ENCODE measurements at places on chromosomes 5 and 9.

- no peak for DNase-seq
These were observed 30.0 kb upstream of the SLC6A19 start for GRCh38 chr5:1171340-1171941.

GRCh38 chr9:9229269-9229668 lies 1383.5 kb downstream of the PTPRD start:
- DNase-seq, result no peak

DNA sequence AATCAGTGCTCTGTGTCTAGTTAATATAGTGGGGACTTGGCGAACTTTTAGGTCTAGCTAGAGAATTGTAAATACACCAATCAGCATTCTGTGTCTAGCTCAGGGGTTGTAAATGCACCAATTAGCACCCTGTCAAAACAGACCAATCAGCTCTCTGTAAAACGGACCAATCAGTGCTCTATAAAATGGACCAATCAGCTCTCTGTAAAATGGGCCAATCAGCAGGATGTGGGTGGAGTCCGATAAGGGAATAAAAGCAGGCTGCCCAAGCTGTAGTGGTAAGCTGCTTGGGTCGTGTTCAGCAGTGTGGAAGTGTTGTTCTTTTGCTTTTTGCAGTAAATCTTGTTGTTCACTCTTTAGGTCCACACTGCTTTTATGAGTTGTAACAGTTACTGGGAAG lies 3.6 kb upstream of the OTULINL start:
- no peak for DNase-seq

DNA sequence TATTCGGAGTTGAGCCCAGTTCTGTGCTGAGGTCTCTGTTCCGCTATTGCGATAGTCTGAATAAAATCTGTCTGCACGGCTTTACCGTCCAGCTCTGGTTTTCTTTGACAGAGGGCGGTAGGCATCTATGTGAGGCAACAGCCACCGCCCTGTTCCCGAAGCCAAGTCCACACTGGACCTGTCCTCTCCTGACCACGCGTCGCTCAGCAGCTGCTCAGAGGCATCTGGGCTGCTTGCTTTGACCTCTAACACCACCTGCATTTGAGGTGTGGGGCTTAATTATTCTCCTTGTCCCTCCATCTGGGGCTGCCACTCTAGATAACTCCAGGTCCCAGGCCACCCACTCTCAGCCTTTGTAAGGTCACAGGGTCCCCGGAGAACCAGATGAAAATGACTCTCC lies 168.4 kb upstream of the SMIM23 start:
- DNase-seq, result no peak

DNA sequence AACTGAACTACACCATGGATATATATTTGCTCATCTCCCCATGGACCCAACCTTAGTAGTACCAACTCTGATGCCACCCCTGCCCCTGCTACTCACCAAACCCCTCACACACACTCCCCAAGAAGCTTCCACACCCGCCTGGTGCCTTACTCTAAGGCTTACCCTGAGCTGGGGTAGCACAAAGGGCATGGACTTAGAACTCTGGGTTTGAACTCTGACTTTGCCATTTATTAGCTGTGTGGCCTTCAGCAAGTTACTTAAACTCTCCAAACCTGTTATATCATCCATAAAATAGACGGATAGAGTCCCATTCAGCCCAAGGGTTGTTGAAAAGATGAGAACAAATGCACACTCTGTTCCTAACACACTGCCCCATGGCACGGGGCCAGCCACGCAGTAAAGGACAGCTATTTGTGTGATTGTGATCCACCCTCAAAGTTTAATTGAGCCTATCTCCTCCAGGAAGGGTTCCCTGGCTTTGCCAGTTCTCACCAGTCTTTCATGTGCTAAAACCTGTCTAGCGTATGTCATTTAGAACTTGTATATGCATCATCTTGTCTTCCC lies 111.0 kb downstream of the KLHL3 start:
- DNase-seq, result no peak
